D721Med (cell line): ENCODE measurements at places on chromosomes 1 and 21.

- no peak for DNase-seq
Observed at GRCh38 chr21:21179619-21180298, 181.6 kb downstream of the NCAM2 start.

DNA sequence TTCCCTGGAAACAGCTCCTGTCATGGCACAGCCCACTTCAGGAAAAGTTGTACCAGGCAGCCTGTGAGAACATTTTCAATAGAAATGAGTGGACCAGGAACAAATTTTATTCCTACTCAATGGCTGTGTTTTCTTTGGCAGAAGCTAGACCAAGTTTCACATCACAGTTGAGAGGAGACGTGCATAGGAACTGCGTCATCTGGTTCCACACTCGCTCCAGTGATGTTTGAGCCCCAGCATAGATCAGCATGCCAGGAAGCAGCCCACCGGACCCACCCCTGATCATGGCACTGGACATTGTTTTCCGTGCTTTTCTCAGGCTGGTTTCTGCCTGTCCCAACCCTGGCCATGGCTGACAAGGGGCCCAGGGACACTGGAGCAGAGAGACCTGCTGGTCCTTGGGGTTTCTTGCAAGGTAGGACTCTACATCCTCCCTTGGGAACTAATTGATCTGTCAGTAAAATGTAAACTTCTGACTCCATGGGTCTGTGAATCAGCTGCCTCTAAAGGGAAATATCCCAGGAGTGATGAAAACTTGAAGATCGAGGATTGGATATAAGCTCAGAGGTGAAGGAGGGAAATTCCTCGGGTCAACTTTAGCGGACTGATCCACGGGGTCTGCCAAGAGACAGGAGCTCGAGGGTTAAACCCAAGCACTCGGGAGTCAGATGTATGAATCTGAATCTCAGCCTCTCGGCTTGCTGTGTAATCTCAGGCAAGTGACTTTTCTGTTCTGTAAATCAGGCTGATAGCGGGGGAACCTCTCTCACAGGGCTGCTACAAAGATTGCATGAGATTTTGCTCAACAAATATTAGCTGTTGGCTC lies 35.7 kb downstream of the NEK2 start:
- no peak for DNase-seq

DNA sequence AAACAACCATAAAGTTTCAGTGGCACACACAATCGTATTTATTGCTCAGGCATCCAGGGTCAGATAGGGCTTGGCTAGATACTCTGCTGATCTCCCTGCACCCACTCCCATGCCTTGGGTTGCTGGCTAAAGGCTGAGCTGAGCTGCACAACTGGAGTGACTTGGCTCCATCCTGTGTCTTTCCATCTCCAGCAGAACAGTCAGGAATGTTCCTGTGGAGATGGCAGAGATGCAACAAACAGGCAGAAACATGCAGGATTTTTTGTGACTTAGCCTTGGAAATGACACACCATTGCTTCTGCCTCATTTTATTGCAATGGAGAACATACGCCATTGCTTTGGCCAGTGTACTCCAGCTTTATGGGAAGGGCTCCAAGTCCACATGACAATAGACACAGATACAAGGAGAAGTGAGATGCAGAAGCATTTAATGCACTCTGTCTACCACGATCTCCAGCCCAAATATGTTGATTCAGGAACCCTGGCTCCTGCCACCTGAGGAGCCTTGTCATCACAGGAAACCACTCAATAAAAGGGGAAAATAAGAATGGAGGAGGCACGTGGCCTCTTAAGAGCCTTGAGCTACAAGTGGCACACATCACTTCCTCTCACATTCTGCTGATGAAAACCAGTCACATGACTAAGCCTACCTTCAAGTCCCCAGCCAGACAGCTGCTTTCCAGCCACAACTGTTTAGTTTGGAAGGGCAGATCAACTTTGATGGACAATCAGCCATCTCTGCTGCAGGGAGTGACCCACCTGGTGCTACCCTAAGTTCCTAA lies 10.1 kb upstream of the GUCA2B start:
- no peak for DNase-seq

GRCh38 chr1:119081700-119082099 lies 58.8 kb downstream of the WARS2 start:
- no peak for DNase-seq

DNA sequence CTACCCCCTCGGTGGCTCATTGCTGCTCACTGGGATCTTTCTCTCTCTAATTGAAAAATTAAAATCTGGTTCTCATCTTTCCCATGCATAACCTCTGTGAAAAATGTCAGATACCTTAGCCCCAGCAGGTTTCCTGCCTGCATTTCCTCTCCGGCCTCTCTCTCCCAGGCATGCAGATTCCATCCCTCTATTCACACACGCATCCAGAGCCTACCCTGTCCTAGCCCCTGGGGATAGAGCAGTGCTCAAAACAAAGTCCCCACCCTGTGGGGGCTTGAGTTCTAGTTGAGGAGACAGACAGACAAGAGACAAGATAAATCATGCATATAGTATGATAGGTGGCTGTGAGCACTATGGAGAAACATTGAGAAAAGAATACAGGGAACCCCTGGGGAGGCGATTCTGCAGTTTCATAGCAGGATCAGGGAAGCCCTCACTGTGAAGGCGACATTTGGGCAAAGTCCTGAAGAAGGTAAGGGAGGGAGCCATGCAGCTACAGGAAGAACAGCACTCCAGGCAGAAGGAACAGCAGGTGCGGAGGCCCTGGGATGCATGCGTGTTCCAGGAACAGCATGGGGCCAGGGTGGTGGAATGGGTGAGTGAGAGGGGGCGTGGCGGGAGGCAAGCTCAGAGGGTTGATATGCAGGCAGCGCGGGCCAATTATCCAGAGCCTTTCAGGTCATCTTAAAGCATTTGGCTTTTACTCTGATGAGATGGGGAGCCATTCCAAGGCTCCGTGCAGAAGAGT lies 3.5 kb upstream of the BSND start:
- no peak for DNase-seq

- DNase-seq, result no peak
Observed at GRCh38 chr1:229714964-229715603, 89.0 kb downstream of the URB2 start.

- DNase-seq, result no peak
Observed at GRCh38 chr21:32604464-32604863, 7.7 kb downstream of the CFAP298 start.
